Osteocyte (in vitro differentiated cells): ENCODE measurements at places on chromosomes 5 and 9.

DNA sequence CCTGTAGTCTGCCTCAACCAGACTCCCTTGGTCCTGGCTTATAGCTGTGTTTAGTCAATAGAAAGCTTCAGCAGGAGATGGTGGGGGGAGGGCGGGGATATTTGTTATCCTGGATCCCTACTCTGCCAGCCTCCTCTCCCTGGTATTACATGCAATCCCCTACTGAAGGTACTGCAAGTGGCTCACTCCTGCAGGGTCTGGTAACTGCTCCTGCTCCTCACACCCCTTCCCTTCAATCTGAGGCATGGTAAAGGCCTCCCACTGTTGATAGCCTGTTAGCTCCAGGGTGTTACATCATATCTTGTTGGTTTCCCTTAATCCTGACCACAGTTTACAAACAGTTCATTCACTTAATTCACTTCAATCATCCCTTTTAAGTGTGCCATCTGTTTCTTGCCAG, 137.5 kb downstream of the AP3B1 start:
- H3K27me3 ChIP-seq = no peaks in the 10 kb centered on the region
- H3K36me3 ChIP-seq = peaks cover 47% of the 10 kb centered on the region
- no peaks in the 10 kb centered on the region for H3K4me1 ChIP-seq
- H3K27ac ChIP-seq = no peak overlapping the region
- no peak overlapping the region for H3K4me3 ChIP-seq

- no peak for DNase-seq
- H3K4me3 ChIP-seq = peak overlapping the region; percentile 98
- H3K4me1 ChIP-seq = peaks cover 29% of the 10 kb centered on the region
- H3K27me3 ChIP-seq = peaks cover 17% of the 10 kb centered on the region
- H3K27ac ChIP-seq = peak overlapping the region; percentile 95
Measured at GRCh38 chr5:110738503-110738811, 350 bp upstream of the SLC25A46 start.

GRCh38 chr5:143635888-143636287, 176.1 kb upstream of the HMHB1 start:
- H3K4me1 ChIP-seq = peaks cover 37% of the 10 kb centered on the region
- H3K4me3 ChIP-seq = no peak overlapping the region
- H3K27me3 ChIP-seq = no peaks in the 10 kb centered on the region
- H3K27ac ChIP-seq = no peak overlapping the region
- no peaks in the 10 kb centered on the region for H3K36me3 ChIP-seq
- no peak for DNase-seq

DNA sequence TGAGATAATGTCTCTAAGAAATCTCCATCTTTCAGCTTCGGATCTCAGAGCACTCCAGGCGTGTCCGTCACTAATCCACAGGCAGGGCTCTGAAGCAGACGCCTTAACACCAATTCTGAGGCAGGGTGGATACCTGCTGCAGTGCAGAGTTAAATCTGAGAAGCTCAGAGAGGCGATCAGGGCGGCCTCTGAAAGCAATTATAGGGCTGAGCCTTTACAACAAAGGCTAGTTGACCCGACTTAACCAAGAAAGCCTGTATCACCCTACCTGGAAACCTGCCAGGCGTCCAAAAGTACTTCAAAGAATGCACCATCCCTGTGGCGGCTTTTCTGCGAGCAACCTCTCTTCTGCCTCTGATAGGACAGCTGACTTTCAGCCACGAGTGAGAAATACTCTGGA, 134.8 kb upstream of the MSX2 start:
- H3K36me3 ChIP-seq = peaks cover 3% of the 10 kb centered on the region
- H3K4me1 ChIP-seq = peaks cover 13% of the 10 kb centered on the region
- H3K27ac ChIP-seq = no peak overlapping the region

DNA sequence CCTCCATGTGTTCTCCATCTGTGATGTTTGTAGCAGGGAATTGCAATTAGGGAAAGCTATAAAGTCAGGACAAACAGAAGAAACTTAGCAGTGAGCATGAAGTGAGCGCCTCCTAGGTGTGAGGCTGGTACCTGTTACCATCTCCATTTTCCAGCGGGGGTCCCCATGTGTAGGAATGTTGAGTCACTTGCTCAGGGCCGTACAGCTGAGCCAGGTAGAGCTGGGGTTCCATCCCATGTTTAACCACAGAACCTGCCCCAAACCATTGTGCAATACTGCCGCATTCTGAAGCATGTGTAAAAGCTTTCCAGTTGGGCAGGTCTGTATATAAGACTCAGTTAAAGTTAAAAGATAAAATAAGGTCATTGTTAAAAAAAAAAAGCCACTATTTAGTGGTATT, 62.7 kb downstream of the NDFIP1 start:
- DNase-seq = no peak
- no peaks in the 10 kb centered on the region for H3K27me3 ChIP-seq
- H3K4me3 ChIP-seq = no peak overlapping the region

DNA sequence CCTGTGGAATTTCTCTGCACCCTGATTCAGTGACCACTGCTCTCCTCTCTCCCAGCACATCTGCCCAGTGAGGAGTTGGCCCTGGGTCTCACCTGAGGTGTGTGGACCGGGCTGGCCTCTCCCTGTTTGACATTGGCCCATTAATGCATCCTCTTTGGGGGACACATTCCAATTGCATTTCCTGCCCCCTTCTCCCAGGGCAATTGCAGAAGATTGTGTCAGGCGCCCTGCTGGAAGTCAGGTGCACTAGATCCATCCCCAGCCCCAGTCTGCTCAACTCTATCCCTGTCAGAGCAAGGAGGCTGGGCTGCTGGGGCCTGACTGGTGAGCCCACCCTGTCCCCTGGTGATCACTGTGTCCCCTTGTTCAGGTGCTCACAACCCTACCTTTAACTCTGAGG, 84.5 kb downstream of the LMX1B start:
- H3K4me3 ChIP-seq = no peak overlapping the region
- no peak for DNase-seq
- H3K36me3 ChIP-seq = no peaks in the 10 kb centered on the region
- no peaks in the 10 kb centered on the region for H3K4me1 ChIP-seq

- H3K4me3 ChIP-seq = no peak overlapping the region
- no peak overlapping the region for H3K27ac ChIP-seq
- no peak for DNase-seq
Measured at GRCh38 chr9:14193328-14193990, 120.5 kb downstream of the NFIB start.

- H3K4me1 ChIP-seq = peaks cover 36% of the 10 kb centered on the region
- no peaks in the 10 kb centered on the region for H3K36me3 ChIP-seq
- H3K4me3 ChIP-seq = peak overlapping the region; percentile 26
- H3K27me3 ChIP-seq = peaks cover 9% of the 10 kb centered on the region
Measured at GRCh38 chr9:38671748-38672147, 48.2 kb downstream of the FAM240B start.

DNA sequence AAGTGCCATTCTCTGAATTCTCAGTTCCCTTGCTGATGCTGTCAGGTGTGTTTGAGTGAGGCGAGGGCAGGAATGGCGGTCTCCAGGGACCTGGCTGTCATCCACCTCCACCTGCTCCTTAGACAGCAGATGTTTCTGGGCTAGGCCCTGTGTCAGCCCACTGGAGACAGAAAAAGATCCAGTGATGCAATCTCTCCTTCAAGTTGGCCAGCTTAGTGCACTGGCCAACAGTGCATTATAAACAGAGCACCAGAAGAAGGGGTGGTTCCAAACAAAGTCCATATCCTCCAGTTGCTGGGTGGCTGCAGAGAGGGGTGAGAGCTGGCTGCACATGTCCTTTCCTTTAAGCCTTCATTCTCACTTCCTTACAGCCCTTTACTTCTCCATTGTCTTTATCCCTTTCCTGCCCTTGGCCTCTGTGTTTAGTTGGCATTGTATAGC, 26.5 kb downstream of the NANS start:
- H3K4me1 ChIP-seq = peaks cover 4% of the 10 kb centered on the region
- H3K27ac ChIP-seq = no peak overlapping the region
- no peak overlapping the region for H3K4me3 ChIP-seq
- H3K27me3 ChIP-seq = no peaks in the 10 kb centered on the region
- no peak for DNase-seq

DNA sequence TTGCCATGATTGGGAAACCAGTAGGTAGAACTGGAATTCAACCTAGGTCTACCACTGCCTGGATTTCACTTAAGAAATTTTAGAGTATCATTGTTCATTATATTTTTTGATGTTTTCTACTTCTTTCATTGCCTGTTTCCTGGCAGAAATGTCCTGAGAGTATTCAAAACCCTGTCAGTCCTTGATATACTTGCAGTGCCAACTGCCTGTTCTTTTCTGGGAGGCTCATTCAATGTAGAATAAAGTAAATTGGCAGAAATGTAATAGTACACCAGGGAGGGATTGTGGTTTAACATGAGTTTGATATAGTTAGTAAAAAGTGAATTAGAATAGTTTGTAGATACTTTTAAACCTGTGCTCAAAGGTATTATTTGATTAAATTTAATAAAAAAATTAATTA, 286.3 kb downstream of the FBXL7 start:
- H3K4me1 ChIP-seq = peaks cover 27% of the 10 kb centered on the region
- H3K27ac ChIP-seq = no peak overlapping the region
- no peaks in the 10 kb centered on the region for H3K27me3 ChIP-seq
- peaks cover 2% of the 10 kb centered on the region for H3K36me3 ChIP-seq
- H3K4me3 ChIP-seq = no peak overlapping the region

GRCh38 chr5:50763846-50764245, 97.4 kb downstream of the PARP8 start:
- no peaks in the 10 kb centered on the region for H3K27me3 ChIP-seq
- no peak overlapping the region for H3K27ac ChIP-seq
- DNase-seq = no peak
- peaks cover 18% of the 10 kb centered on the region for H3K4me1 ChIP-seq
- H3K4me3 ChIP-seq = no peak overlapping the region

DNA sequence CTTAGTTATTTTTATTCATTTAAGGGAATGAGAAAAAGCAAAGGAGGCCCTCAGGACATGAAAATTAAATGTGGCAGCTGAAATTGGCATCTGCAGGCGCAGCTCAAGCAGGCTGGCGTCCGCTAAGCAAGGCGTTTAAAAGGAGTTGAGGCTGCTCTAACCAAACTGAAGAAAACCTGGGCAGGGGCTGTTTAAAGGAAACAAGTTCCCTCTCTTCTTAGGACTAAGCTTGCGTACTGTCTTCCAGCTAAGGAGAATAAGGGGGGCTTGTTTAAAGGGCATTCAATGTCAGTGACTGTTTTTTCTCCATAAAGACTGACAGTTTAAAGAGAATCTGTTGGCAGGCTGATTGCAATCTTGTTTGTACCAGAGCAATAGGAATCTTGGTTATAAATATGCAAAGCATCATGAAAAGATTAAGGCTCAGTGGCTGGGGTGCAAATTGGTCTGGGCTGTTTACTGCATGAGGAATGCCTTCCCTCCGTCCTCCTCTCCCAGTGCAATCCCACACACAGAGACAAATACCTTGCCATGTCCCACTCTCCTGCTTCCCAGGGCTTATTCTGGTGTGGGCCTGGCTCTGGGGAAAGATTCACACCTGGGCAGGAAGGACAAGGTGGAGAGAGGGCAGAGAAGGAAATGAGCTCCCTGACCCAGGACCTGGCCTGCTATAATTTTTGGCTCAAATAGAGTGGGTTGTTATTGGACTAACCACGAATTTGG, 85.9 kb upstream of the LIFR start:
- no peak overlapping the region for H3K4me3 ChIP-seq
- peaks cover 24% of the 10 kb centered on the region for H3K27me3 ChIP-seq
- peaks cover 4% of the 10 kb centered on the region for H3K4me1 ChIP-seq
- H3K27ac ChIP-seq = no peak overlapping the region
- DNase-seq = no peak
- H3K36me3 ChIP-seq = no peaks in the 10 kb centered on the region

GRCh38 chr9:77595426-77596095, 52.6 kb downstream of the GNA14 start:
- H3K4me1 ChIP-seq = peaks cover 16% of the 10 kb centered on the region
- H3K27me3 ChIP-seq = no peaks in the 10 kb centered on the region
- H3K4me3 ChIP-seq = no peak overlapping the region
- DNase-seq = no peak
- no peaks in the 10 kb centered on the region for H3K36me3 ChIP-seq
- H3K27ac ChIP-seq = no peak overlapping the region

DNA sequence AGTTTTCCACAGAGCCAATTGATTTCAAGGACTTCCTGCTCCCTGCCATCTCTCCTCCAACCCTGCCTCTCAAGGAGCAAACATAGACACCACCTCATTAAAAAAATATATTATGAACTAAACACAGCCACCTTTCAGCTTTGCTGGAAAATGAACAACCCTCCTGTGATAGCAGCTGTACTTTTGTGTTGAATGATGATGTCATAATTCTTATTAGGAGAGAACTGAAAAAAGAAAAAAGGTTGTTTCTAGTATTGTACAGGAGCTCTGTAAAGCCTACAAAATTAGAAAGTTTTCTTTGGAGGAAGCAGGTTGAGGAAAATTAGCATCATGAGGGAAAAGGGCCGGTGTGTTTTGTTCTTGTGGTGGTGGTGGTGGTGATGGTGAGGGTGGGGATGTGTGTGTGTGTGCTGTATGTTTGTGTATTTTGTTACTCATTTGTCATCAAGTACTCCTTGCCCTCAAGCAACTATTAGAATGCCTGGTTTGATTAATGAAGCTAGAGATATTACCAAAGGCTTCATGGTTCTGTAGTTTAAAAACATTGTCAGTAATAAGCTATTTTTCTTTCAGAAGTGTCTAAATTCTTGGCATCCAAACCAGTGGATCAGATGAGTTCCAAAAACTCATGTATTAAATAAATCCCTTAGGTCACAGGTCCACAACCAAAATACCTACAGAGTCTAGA, 405.9 kb downstream of the TLE4 start:
- no peaks in the 10 kb centered on the region for H3K36me3 ChIP-seq
- peaks cover 8% of the 10 kb centered on the region for H3K27me3 ChIP-seq
- H3K4me3 ChIP-seq = no peak overlapping the region
- DNase-seq = no peak
- peaks cover 12% of the 10 kb centered on the region for H3K4me1 ChIP-seq

GRCh38 chr5:145858959-145859358, 13.9 kb downstream of the GRXCR2 start:
- H3K36me3 ChIP-seq = no peaks in the 10 kb centered on the region
- H3K27ac ChIP-seq = no peak overlapping the region
- no peaks in the 10 kb centered on the region for H3K27me3 ChIP-seq
- no peak overlapping the region for H3K4me3 ChIP-seq

- no peaks in the 10 kb centered on the region for H3K27me3 ChIP-seq
- peak; percentile 62 for DNase-seq
- peaks cover 70% of the 10 kb centered on the region for H3K4me1 ChIP-seq
- peaks cover 24% of the 10 kb centered on the region for H3K36me3 ChIP-seq
- H3K27ac ChIP-seq = peak overlapping the region; percentile 82
Measured at GRCh38 chr5:78544561-78545201, 103.9 kb downstream of the LHFPL2 start.

GRCh38 chr5:108556441-108557145, 174.7 kb upstream of the FBXL17 start:
- peaks cover 9% of the 10 kb centered on the region for H3K4me1 ChIP-seq
- H3K36me3 ChIP-seq = no peaks in the 10 kb centered on the region
- no peak overlapping the region for H3K4me3 ChIP-seq
- DNase-seq = no peak
- H3K27me3 ChIP-seq = no peaks in the 10 kb centered on the region
